ENCODE measurements at places on chromosomes 16 and 17.
A peak's percentile ranks its signal among the peaks of the same experiment; 100 is the strongest.

GRCh38 chr17:59754552-59754951 is 47.1 kb downstream of the VMP1 start:
- DNase-seq = peak; percentile 91

DNA sequence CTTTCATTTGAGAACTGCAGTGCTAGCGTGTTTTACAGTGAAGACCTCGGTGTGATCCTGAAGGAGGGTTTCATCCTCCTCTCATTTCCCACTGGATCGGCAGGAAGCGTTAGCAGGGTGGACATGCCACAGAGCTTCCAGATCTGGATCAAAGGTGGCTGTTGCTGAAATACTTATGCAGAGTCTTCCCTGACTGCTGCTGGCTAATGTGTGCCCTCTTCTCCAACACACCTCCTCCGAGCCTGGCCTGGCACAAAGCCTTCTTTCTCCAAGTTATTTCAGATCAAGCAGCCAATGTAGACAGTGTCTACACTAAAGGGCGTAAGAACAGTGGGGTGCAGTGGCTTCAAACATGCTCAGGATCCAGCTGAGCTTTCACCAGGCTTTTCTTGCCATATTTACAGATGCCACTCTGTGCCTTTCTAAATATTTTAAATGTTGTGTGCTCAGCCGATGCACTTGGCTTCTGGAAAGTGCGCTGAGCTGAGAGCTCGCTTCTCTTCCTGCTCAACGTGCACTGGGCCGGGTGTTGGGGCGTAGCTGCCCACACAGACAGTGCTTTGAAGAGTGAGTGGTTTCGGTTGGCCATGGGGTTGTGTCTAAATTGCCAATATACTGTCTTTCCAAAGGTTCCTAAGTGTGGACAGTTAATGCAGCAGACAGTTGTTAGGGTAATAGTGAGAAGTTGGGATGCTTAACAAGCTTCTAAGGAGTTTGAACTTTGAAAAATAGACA is 2.1 kb downstream of the ZNF750 start:
- no peak for DNase-seq

- DNase-seq = no peak
Observed at GRCh38 chr16:4641895-4642294, 17.3 kb downstream of the MGRN1 start.

GRCh38 chr17:77184474-77184873 is 43.7 kb downstream of the SEC14L1 start:
- DNase-seq = no peak

GRCh38 chr16:9331503-9331902 is 240.1 kb downstream of the HAPSTR1 start:
- no peak for DNase-seq

DNA sequence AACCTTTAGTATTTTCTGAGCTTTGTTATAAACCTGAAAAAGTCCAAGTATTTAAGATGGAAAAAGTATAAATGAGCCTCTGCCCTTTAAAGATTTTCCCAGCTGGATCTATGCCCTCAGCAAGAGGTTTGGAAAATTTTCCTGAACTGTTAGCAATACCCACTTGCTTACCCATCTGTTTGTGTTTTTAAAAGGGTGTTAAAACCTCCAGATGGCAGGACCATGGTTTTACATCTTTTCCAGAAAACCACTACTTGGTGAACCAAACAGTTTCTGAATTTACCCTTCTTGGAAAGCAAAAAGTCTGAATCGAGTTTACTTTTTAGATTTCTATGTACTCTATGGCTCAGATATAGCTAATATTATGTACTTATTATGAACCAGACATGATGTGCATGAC is 719 bp downstream of the PMFBP1 start:
- no peak for DNase-seq

- DNase-seq = no peak
Observed at GRCh38 chr16:24013864-24014645, 178.3 kb downstream of the PRKCB start.

- no peak for DNase-seq
Observed at GRCh38 chr17:13643180-13643579, 41.5 kb upstream of the HS3ST3A1 start.

- no peak for DNase-seq
Observed at GRCh38 chr16:58049232-58050185, 24.0 kb downstream of the MMP15 start.

DNA sequence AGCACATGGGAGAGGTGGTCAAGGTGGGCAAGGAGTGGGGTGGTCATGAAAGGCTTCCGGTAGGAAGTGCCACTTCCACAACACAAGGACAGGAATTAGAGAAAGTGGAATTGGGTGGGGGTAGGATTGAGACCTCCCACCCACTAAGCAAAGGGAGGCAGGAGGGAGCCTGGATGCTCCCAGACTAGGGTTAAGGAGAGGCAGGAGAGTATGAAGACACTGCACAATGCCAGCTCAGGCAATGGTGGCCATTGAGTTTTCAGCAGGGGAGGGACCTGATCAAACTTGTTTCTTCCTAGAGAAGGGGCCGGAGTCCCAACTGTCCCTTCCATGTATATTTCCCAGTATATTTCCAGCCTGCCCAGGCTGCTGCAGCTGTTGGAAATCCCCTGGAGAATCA is 3.1 kb upstream of the RAB11FIP4 start:
- DNase-seq = no peak

- no peak for DNase-seq
Observed at GRCh38 chr17:10415161-10415560, 6.6 kb downstream of the MYH8 start.

- DNase-seq = no peak
Observed at GRCh38 chr17:71613996-71614395, 506.8 kb upstream of the SOX9 start.

DNA sequence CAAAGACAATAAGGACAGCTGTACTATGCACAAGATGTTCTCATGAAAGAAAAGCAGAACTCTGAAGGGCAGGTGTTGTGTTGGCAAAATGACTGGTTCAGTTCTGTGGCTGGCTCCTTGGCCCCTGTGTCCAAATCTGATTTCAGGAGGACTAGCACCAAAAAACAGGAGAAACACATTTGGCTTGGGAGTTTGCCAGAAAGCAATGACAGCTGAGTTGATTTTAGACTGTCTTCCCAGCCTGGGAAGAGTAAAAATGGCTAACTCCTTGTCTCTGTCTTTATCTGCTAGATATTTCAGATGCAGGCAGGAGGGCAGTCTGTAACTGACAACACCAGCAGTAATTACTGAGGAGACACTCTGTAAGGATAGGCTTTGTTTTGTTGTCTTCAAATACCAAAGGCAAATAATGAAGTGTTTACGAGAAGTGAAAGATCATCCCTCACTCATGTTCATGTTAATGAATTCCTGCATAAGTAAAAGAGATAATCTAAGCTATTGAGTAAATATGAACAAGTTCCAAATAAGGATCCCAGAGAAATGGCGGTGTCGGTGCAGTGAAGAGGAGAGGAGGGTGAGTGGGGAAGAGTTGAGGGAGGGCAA is 989.0 kb downstream of the CDH11 start:
- DNase-seq = no peak

DNA sequence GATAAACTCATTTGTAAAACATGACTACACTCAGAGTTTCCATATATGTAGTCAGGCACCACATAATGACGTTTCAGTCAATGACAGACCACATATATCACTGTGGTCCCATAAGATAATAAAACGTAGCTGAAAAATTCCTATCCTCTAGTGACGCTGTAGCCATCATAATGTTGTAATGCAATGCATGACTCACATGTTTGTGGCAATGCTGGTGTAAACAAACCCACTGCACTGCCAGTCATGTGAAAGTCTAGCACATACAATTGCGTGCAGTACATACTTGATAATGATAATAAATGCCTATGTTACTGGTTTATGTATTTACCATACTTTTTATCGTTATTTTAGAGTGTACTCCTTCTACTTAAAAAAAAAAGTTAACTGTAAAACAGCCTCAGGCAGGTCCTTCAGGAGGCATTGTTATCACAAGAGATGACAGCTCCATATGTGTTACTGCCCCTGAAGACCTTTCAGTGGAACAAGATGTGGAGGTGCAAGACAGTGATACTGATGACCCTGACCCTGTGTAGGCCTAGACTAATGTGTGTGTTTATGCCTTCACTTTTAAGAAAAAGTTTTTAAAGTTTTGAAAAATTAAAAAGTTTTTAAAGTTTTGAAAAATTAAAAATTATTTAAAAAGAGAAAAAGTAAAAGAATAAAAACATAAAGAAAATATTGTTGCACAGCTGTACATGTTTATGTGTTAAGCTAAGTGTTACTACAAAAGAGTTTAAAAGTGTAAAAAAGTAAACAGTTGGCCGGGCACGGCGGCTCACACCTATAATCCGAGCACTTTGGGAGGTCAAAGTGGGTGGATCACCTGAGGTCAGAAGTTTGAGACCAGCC is 9.0 kb downstream of the STAT5B start:
- no peak for DNase-seq

DNA sequence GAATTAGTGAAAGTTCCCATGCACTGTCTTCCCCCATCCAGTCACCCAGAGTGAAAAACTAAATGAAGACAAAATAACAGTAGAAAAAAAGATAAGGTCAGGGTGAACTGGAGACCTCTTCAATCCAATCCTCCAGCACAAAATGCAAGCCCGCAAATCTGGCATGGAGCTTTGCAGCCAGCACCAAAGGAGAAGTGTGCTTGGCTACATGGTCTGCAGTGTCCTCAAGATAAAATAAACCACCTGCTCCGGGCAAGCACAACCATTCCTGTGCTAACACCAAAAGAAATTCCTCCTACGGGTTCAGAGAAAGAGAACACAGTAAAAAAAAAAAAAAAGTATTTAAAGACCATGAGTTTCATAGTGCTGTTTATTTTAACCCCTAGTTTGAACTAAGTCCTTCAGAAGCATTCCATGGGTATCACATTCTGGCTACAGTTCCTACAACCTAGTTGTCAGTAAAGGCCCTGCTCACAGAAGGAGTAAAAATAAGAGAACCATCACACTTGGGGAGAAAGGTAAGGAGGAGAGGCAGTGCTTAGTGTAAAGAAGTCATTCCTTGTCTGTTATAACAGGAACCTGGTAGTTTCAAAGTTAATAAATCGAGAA is 109.1 kb downstream of the GAS7 start:
- no peak for DNase-seq
